ENCODE measurements at places on chromosomes 12 and 14.

- H3K27ac ChIP-seq: peak overlapping the region; percentile 79
- H3K27me3 ChIP-seq: no peaks in the 10 kb centered on the region
- H3K4me1 ChIP-seq: no peaks in the 10 kb centered on the region
- H3K4me3 ChIP-seq: peak overlapping the region; percentile 60
- H3K36me3 ChIP-seq: no peaks in the 10 kb centered on the region
Observed at GRCh38 chr12:122726080-122726558, 4.5 kb downstream of the HCAR1 start.

- no peak overlapping the region for H3K27ac ChIP-seq
- H3K4me1 ChIP-seq: no peaks in the 10 kb centered on the region
- DNase-seq: no peak
- no peak overlapping the region for H3K4me3 ChIP-seq
Observed at GRCh38 chr14:73162251-73162650, 25.9 kb downstream of the PSEN1 start.

DNA sequence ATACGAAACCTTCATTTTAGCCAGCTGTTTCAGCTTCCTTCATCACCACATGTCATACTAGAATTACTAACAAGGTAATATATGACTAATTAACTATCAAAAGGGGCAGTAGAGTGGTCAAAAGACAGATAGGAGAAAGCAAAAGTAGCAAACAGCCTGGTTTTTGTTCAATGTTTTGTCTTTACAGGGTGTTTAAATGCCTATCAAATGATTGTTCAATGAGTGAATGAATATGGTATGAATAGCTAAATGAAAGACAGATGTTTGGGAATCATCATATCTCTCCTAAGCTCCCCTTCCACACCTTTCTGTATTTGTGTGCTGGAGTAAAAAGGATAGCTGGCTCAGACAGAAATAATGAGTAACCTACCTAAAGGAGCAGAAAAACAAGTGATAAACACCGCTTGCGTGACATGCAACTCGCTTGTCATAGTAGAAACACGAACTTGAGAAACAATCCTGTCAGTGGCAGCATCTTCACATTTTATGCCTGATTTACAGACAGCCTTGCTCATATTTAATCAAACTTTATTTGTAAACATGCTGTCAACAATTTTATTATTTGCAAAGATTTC, 34.2 kb downstream of the ABCC9 start:
- H3K36me3 ChIP-seq: no peaks in the 10 kb centered on the region
- peak overlapping the region; percentile 32 for H3K27ac ChIP-seq
- no peaks in the 10 kb centered on the region for H3K4me1 ChIP-seq
- no peaks in the 10 kb centered on the region for H3K27me3 ChIP-seq

GRCh38 chr14:51507906-51508511, 143.7 kb upstream of the FRMD6 start:
- no peak overlapping the region for H3K4me3 ChIP-seq
- H3K27ac ChIP-seq: peak overlapping the region; percentile 91
- H3K27me3 ChIP-seq: no peaks in the 10 kb centered on the region

- no peaks in the 10 kb centered on the region for H3K4me1 ChIP-seq
- H3K4me3 ChIP-seq: no peak overlapping the region
- H3K27ac ChIP-seq: no peak overlapping the region
- H3K27me3 ChIP-seq: no peaks in the 10 kb centered on the region
- DNase-seq: no peak
- H3K36me3 ChIP-seq: no peaks in the 10 kb centered on the region
Observed at GRCh38 chr14:89823743-89824142, 130.8 kb downstream of the EFCAB11 start.

DNA sequence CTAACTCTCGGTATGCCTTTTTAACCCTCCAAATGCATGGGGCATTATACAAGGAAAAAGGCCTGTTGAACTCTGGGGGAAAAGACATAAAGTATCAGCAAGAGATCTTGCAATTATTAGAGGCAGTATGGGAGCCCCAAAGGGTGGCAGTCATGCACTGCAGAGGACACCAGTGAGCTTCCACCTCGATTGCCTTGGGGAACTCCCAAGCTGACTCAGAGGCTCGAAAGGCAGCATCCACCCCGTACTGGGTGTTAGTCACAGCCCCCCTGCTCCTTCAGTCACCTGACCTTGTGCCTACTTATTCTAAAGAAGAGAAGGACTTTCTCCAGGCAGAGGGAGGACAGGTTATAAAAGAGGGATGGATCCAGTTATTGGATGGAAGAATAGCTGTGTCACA, 781.4 kb upstream of the TMEM132C start:
- no peaks in the 10 kb centered on the region for H3K36me3 ChIP-seq
- no peak overlapping the region for H3K27ac ChIP-seq
- no peaks in the 10 kb centered on the region for H3K27me3 ChIP-seq
- H3K4me1 ChIP-seq: no peaks in the 10 kb centered on the region

- no peak overlapping the region for H3K27ac ChIP-seq
- no peaks in the 10 kb centered on the region for H3K4me1 ChIP-seq
- no peak for DNase-seq
- no peaks in the 10 kb centered on the region for H3K36me3 ChIP-seq
- H3K4me3 ChIP-seq: no peak overlapping the region
- no peaks in the 10 kb centered on the region for H3K27me3 ChIP-seq
Observed at GRCh38 chr12:108570743-108571608, 8.6 kb downstream of the ISCU start.

DNA sequence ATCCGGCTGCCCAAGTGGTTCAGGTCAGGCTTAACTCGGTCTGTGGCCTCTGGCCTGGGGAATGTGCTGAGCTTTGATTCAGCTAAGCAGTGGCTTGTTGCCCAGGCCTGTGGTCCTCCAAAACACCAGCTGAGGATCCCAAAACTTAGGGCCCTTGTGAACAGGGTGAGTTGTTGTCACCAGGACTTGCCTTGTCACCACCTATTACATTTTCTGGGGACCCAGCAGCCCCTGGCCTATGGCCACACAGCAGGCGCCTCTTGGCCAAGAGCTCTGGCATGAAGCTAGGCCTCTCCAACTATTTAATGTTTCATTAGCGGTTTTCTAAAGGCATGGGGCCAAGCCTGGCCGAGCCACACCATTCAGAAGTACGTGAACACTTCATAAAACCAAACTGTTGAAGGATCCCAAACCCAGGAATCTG, 343.7 kb downstream of the CACNA1C start:
- peak overlapping the region; percentile 59 for H3K27ac ChIP-seq
- DNase-seq: no peak

GRCh38 chr12:52692254-52692653, 11.1 kb downstream of the KRT77 start:
- no peak overlapping the region for H3K27ac ChIP-seq
- peaks cover 12% of the 10 kb centered on the region for H3K27me3 ChIP-seq
- H3K4me1 ChIP-seq: no peaks in the 10 kb centered on the region
- DNase-seq: no peak

GRCh38 chr12:68977335-68977734, 44.4 kb upstream of the CPM start:
- no peaks in the 10 kb centered on the region for H3K36me3 ChIP-seq
- H3K4me1 ChIP-seq: no peaks in the 10 kb centered on the region
- no peak overlapping the region for H3K4me3 ChIP-seq
- H3K27me3 ChIP-seq: no peaks in the 10 kb centered on the region

DNA sequence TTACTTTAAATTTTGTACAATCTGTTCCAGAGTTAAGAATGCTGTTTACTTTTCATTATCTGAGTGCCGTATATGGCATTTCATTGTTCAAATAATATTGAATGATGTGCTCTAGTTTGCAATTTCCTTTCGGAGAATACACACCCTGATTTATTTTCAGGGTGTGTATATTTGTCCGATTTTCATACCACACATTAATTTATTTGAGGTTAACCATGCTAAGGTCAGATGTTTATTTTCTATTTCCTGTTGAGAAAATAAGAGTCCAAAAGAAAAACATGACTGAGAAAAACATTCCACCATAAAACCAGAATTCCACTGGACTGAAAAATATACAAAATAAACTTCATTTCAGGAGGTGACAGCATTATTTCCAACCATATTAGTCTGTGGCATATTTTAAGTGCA, 64.2 kb upstream of the OVCH1 start:
- H3K36me3 ChIP-seq: no peaks in the 10 kb centered on the region
- H3K4me1 ChIP-seq: peaks cover 3% of the 10 kb centered on the region
- no peak overlapping the region for H3K4me3 ChIP-seq
- H3K27ac ChIP-seq: no peak overlapping the region
- DNase-seq: no peak

- peaks cover 9% of the 10 kb centered on the region for H3K36me3 ChIP-seq
- no peaks in the 10 kb centered on the region for H3K4me1 ChIP-seq
- H3K27ac ChIP-seq: no peak overlapping the region
- H3K27me3 ChIP-seq: no peaks in the 10 kb centered on the region
- no peak overlapping the region for H3K4me3 ChIP-seq
- DNase-seq: no peak
Observed at GRCh38 chr12:123681605-123682004, 10.7 kb downstream of the TCTN2 start.

- no peaks in the 10 kb centered on the region for H3K27me3 ChIP-seq
- peak overlapping the region; percentile 55 for H3K4me3 ChIP-seq
- no peaks in the 10 kb centered on the region for H3K36me3 ChIP-seq
- peak overlapping the region; percentile 97 for H3K27ac ChIP-seq
- peaks cover 5% of the 10 kb centered on the region for H3K4me1 ChIP-seq
Observed at GRCh38 chr12:570921-571794, 92.1 kb downstream of the NINJ2 start.

GRCh38 chr12:109946505-109946904, 46.4 kb downstream of the TCHP start:
- H3K4me3 ChIP-seq: no peak overlapping the region
- DNase-seq: no peak
- H3K4me1 ChIP-seq: no peaks in the 10 kb centered on the region
- no peaks in the 10 kb centered on the region for H3K27me3 ChIP-seq
- no peaks in the 10 kb centered on the region for H3K36me3 ChIP-seq
- H3K27ac ChIP-seq: no peak overlapping the region

DNA sequence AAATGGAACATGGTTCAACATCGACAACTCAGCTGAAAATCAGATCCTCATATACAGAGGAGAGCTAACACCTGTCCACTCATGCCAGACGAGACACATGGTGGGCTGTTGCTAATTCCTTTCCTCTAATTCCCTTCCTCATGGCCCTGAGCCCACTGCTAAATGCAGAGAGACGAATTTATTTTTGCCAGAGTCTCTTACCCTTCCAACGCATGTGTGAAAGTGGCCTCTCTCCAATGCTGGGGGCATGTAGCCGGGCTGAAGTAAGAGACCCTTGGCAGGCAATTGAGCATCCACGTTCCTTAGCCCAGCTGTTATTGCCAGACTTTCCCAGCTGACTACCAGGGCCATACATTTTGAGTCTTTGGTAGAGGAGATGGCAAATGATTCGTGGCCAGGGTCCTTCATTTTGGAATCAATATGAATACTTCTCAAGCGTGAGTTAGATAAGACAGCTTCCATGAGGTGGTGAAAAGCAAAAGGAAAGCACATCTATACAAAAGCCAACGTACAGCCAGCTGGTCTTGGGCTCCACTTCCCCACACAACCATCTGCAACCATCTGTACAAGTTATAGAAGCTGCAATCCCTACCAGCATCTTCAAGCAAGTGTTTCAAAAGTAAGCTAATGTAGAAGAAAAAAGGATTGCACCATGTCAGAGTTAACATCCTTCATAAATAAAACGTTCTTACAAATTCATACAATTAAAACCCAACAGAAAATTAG, 28.6 kb downstream of the CORO1C start:
- no peaks in the 10 kb centered on the region for H3K27me3 ChIP-seq
- peak overlapping the region; percentile 71 for H3K27ac ChIP-seq
- no peaks in the 10 kb centered on the region for H3K36me3 ChIP-seq
- H3K4me1 ChIP-seq: no peaks in the 10 kb centered on the region
- no peak for DNase-seq

DNA sequence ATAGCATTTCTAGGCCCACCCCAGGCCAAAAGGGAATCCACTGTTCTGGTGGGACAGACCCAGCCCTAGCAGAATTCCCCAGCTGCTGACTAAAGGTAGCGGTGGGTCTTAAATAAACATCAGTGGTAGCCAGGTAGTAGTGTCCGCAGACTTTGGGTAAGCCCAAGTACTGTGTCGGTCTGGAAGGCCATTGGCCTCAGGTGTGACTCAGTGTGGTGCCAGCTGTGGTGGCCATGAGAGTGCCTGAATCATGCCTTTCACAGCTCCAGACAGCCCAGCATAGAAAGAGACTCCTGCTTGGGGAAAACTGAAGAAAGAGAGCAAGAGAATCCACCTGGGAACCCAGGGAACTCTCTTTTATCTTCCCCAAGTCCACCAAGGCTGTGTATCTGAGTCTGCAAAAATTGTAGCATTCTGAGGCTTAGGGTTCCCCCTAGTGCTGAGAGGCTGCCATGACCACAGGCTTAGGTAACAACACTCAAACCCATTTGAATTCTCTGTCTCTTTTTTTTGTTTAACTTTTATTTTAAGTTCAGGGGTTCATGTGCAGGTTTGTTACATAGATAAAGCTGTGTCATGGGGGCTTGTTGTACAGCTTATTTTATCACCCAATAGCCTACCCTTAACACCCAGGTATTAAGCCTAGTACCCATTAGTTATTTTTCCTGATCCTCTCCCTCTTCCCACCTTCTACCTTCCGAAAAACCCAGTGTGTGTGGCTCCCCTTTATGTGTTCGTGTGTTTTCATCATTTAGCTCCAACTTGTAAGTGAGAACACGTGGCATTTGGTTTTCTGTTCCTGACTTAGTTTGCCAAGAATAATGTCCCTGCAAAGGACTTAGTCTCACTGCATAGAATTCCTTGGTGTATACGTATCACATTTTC, 16.7 kb upstream of the CD163L1 start:
- H3K4me1 ChIP-seq: no peaks in the 10 kb centered on the region
- H3K27ac ChIP-seq: no peak overlapping the region
- DNase-seq: no peak

- no peak for DNase-seq
- H3K36me3 ChIP-seq: no peaks in the 10 kb centered on the region
- H3K4me3 ChIP-seq: no peak overlapping the region
- H3K4me1 ChIP-seq: no peaks in the 10 kb centered on the region
Observed at GRCh38 chr12:62282057-62282774, 22.0 kb downstream of the USP15 start.

GRCh38 chr14:68987653-68988036, 8.5 kb upstream of the ACTN1 start:
- no peaks in the 10 kb centered on the region for H3K4me1 ChIP-seq
- no peak overlapping the region for H3K4me3 ChIP-seq
- DNase-seq: no peak
- H3K27me3 ChIP-seq: no peaks in the 10 kb centered on the region
- no peaks in the 10 kb centered on the region for H3K36me3 ChIP-seq

DNA sequence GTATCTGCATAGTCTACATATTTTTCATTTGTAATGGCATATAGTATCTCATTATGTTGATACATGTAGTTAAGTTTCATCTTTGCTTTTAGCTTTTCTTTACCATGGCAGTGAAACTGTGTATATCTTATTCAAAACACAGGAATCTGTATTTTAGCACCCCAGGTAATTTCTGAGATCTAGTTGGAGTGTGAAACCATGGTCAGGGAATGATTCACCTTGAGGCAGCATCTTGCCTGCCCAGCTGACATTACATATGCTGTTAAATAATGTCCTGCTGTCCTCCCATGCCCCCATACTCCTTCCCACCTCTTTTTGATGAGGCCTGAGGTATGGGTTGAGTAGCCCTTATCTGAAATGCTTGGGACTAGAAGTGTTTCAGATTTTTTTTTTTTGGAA, 125.4 kb upstream of the ATF1 start:
- H3K36me3 ChIP-seq: no peaks in the 10 kb centered on the region
- no peaks in the 10 kb centered on the region for H3K27me3 ChIP-seq
- no peak for DNase-seq
- H3K4me1 ChIP-seq: no peaks in the 10 kb centered on the region
- no peak overlapping the region for H3K4me3 ChIP-seq

All from breast epithelium (tissue), 4 donors.